ENCODE measurements at places on chromosomes 16 and 17.

DNA sequence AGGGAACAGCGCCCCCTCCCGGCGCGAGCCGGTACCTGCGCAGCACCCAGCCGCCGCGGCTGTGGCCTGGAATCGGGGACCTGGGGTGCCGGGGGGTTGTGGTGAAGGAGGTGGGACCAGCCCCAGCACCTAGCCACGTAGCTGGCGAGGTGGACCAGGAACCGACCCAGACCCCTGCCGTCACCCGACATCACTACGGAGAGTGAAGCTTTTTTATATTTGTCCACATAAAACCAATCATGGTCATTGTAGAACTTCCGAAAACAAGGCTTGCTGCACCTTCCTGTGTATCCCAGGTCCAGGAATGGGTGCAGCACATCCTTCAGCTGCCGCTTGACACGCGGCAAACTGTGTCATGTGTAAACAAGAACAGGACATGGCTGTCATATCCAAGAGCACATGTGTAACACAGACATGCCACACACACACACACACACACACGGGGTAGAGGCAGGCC, 1.3 kb downstream of the HBQ1 start:
- no peak for DNase-seq

GRCh38 chr16:87970186-87970585, 19.0 kb downstream of the BANP start:
- peak; percentile 33 for DNase-seq

GRCh38 chr16:8887431-8887765, 5.2 kb downstream of the LITAFD start:
- DNase-seq: no peak

- DNase-seq: peak; percentile 50
Measured at GRCh38 chr16:57871456-57871855, 69.2 kb upstream of the KIFC3 start.

- no peak for DNase-seq
Measured at GRCh38 chr17:61414936-61415251, 15.3 kb downstream of the TBX2 start.

- DNase-seq: no peak
Measured at GRCh38 chr17:42708588-42708987, 26.3 kb downstream of the CNTNAP1 start.

- DNase-seq: no peak
Measured at GRCh38 chr17:67245694-67246402, 852 bp upstream of the HELZ start.

GRCh38 chr17:65345261-65346005, 208.3 kb downstream of the RGS9 start:
- DNase-seq: no peak

DNA sequence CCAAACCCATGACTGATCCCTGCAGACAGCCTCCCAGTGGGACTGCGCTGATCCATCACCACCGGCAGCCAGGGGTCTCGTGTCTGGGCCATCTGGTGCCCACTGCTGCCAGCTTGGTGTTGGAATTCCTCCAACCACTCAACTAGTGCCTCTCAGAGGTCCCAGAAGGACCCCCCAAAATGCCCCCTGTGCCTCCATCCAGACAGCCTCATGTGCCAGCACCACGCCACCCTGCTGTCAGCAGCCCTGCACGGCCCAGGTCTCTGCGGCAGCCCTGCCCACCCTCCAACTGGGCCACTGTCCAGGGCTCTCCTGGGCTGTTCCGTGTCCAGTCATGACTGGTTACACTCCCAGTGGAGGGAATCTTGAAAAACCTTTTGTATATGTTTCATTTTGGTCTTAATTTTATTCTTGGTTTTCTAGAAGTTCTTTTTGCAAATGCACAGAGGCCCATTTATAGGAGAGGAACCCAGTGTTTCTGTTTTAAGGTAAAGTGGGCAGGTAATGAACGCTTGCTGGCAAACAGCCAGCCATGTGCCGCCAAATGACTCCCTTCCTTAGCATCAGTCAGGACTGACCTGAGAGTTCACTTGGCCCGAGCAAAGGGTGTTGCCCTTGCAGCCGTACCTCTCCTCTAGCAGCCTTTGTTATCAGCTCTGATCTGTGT, 34.6 kb downstream of the GRIN2C start:
- no peak for DNase-seq

- no peak for DNase-seq
Measured at GRCh38 chr16:10314811-10315210, 71.0 kb upstream of the ATF7IP2 start.

DNA sequence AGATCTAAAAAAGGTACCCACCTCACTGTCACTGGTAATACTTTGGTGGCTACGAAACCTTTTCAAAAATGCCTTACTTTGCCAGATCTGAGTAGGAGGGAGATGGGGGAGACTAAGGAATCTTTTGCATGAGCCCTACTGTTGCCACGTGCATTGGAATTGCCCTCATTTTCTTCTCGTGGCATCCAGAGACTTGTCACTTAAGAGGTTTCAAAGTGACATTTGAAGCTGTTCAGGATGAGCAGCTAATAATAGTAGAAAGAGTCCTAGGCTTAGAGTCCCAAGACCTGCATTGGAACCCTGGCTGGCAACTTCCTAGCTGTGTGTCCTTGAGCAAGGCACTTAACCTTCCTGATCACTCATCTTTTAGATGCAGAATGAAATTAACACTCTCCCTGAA, 43.5 kb downstream of the GPRC5B start:
- no peak for DNase-seq

DNA sequence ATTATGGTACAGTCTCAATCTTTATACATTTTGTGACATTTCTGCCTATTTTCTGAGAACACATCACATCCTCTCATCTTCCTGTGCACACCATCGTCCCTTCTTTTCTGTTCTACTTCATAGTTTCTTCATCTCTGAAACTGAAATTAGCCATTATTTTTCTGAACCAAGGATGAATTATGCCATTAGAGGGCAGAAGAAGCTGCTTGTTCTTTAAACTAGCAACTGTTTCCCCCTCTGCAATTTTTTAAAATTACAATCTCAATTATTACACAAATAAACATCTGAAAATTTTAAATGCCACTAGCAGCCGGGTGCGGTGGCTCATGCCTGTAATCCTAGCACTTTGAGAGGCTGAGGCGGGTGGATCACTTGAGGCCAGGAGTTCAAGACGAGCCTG, 41.3 kb downstream of the RBBP6 start:
- peak; percentile 18 for DNase-seq

DNA sequence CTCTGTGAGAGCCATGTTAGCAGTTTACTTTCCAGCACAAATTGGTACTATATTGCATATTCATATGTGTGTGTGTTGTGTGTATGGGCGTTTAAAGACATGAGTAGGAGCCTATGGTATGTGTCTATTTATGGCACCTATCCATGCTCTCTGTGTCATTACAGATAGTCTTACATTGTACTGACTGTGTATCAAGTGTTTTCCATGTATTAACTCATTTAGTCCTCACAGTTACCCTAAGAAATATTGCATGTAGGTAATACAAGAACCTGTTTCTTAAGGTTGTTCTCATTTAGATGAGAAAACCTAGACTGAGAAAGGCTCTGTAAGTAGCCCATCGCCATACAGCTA, 1.6 kb downstream of the ALG1 start:
- DNase-seq: no peak

DNA sequence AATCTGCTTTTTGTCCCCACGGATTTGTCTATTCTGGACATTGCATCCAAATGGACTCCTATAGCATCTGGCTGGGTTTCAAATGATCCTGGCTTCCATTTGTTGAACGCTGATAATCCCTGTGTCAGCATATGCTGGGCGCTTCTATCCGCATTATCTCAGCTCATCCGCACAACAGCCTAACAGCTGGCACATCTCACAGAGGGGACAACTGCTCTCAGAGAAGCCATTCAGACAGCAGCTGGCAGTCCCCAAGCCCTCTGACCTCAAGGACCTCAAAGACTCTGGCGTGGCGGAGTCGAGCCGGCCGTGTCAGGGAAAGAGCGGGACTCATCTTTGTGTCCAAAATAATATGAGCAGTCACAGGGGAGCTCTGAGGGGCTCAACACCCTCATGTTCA, 82.3 kb downstream of the NT5M start:
- no peak for DNase-seq

- no peak for DNase-seq
Measured at GRCh38 chr17:68034452-68034776, 1.1 kb upstream of the KPNA2 start.

GRCh38 chr17:62804822-62805221, 3.3 kb downstream of the MARCHF10 start:
- no peak for DNase-seq

GRCh38 chr16:17465460-17465859, 5.3 kb downstream of the XYLT1 start:
- no peak for DNase-seq

- DNase-seq: no peak
Measured at GRCh38 chr17:32565401-32565800, 78.6 kb downstream of the CDK5R1 start.

DNA sequence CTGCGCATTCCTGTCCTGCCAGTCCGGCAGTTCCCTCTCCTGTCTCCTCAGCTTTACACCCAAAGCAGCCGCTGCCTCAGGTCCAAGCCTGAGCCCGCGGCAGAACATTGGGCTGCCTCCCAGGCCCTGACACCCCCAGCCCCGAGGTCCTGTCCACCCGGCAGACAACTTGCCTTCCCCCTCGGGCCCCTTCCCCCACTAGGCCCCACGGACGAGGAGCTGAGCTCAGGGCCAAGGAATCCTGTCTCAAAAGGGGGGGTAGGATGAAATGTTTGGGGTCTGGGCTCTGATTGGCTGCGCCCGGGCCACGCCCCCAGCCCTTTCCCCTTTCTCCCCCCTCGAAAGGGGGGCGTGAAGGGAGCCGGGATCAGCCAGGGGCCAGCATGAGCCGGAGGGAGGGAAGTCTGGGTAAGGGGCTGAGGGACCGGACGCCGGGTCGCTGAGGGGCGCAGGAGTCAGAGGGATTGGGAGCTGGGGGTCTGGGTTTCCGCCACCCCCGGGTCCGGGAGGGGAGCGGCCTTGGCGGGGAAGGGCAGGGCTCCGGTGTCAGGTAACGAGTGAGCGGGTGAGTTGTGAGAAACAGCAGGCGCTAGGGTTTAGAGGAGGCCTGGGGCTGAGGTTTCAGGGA, at the start of gene CTF1:
Gene CTF1 (plus strand): TSS at position 354 of the 628 bp plus-strand sequence. CDS start 30 bp downstream, at position 384.
- peak; percentile 74 for DNase-seq

- DNase-seq: no peak
Measured at GRCh38 chr17:73575470-73576221, 68.6 kb downstream of the SDK2 start.

DNA sequence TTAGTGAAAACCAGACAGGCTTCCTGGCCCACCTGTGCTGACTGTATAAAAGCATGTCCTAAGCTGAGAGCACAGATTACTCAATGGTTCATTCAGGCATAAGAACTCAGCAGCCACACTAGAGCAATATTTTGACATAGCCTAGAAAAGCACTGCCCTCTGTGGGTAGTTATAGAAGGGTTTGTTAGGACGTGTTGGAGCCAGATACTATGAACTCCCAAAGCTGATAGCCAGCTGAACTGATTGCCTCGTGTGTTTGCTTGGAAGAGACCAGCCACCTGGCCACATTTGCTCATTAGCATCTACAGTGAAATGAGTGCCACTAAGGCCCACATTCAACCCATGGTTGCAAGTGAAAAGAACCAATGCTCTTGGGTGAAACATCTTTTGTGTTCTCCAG, 30.8 kb upstream of the ABCA5 start:
- no peak for DNase-seq

DNA sequence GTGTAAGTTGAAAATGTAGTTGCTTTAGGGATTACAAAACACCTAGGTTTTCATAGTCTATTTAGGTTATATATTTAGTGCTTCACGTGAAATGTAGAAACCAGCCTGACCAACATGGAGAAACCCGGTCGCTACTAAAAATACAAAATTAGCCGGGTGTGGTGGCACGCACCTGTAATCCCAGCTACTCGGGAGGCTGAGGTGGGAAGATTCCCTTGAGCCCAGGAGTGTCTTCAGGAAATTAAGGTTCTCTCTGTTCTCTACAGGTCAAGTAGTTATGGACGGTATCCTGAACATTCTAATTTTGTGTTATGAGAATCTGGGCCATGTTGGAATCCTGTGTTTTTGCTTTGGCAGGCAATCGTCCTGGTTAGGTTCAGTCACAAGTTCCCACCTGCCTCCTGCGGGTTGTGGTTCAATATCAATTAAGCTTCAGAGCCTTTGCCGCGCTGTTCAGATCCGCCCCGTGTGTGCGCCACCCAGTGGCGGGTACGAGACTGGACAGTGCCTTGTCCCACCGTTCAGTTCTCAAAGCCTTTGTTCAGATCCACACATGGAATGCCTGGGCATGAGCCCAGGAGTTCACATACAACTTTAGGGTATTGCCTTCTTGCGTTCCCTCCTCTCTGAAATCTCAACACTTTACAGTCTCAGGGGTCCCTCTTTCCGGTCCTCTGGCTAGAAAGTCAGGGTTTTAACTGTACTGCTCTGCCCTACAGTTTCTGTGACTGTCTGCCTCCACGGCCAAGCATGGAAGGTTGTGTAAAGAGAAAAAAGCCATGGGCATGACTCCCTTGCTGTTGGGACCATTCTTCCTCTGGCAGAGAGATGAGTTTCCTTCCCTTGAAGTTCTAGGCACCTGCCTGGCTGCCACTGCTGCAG, 41.7 kb downstream of the HEATR6 start:
- DNase-seq: peak; percentile 13

DNA sequence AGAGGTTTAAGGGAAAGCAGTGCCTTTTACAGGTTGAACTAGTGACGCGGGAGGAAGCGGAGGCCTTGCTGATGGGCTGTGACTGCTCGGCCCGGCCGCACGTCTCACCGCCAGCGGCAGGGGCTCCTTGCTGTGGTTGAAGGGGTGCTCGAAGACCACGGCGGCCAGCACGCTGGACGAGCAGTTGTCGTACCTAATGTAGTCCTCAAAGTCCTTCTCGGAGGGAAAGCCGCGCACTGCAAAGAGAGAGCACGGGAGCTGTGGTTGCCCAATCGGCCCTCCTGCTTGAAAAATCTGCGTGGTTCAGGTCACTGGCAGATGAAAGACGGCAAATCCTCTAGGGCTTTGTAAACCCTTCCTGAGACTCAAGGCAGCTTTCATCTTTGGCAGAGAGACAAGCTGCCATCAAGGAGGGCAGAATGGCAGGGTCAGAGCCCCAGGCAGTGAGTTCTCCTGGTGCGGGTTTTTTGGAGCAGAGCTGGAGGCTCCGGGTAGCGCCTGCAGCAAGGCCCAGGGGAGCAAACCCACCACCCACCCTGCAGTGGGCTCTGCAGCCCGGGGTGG, 16.1 kb downstream of the ABCA3 start:
- no peak for DNase-seq

DNA sequence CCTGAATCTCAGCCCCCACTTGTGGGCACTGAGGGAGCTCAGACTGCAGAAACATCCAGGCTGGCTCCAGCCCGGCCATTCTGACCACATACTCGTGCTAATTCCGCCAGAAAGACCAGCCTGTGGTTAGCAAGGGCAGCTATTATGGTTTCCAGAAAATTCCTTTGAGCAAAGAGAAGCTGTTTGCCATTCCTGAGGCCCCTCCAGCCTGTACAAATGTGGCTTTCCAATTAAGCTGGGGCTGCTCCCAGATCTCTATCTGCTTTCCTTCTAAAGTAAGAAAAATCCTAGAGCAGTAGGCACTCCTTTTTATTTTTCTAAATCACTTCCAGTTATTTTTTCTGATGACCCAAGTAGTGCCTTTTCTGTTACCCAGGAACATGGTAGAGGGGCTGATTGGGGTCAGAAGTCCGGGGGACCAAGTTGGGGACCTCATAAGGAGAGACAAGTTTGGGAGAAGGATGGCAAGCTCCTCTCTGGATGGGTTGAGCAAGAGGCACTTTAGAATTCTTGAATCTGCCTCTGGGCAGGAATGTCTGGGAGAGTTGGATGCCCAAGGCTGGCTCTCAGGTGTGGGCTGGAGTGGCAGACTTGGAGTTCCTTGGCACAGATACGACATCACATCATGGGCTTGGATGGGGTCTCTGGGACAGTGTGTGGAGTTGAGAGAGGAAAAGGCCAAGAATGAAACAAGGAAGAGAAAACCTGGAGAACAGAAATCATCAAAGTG, 83.3 kb upstream of the TNRC6C start:
- peak; percentile 82 for DNase-seq
